Activated naive CD8-positive, alpha-beta T cell treated with anti-CD3 and anti-CD28 coated beads, Interleukin-2, amount 50 U/mL, for 24 hours (primary cell): ENCODE measurements at places on chromosomes 5 and 9.

GRCh38 chr5:154444556-154445421 is 1.0 kb upstream of the SAP30L start:
- DNase-seq: peak; percentile 31

DNA sequence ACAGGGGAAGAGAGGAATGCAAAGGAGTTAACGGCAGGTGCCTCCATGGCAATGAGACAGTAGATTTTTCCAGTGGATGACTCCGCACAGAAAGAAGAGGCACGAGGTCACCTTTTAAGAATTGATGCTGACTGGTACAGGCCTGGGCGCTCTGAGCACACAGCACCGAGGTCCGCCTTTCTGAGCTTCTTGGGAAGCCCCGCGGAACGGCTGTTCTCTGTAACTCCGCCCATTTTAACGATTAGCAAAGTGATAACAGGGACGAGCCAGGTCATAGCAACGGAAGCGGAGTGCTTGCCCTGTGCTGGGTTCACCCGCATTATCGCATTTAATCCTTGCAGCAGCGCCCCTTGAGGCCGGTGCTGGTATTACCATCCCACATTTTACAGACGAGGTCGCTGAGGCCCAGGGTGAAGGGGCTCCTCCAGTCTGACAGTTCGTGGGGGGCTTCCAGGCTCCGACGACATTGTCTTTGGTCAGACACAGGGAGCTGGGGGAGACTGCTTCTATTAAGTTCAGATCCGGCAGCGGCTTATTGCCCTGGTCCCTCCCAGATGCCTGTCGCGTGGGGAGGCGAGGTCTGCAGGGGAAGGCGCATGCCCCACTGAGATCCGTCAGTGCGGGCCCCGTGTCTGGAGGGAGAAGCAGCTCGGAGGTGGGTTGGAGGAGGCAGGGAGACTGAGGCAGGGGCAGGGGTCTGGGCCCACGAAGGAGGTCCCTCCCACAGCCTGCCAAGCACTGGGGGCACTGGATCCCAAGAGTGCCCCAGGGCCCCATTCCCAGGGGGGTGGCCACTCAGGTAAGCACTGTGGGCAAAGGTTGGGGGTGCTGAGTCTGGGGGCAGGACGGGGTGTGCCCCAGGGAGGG is 22.3 kb upstream of the HMCN2 start:
- peak; percentile 88 for DNase-seq

GRCh38 chr9:100375658-100376057 is 22.9 kb upstream of the TEX10 start:
- no peak for DNase-seq

GRCh38 chr5:174493530-174493929 is 230.9 kb upstream of the MSX2 start:
- no peak for DNase-seq

DNA sequence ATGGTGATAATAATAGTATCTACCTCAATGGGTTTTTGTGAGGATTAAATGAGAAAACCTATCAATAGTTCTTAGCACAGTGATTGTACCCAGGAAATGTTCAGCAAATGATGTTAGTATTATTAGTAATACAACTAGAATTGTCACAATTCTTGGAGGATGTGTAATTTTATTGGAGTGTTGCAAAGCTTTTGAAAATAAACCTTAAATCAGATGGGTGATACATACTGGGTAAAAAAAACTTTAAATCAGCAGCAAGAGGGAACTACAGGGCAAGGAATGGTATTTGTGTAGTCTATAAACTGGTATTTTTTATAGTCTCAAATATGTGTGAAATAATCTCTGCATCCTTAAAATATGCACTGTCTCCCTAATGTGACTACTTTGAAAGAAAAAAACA is 371.6 kb downstream of the PIK3R1 start:
- no peak for DNase-seq

DNA sequence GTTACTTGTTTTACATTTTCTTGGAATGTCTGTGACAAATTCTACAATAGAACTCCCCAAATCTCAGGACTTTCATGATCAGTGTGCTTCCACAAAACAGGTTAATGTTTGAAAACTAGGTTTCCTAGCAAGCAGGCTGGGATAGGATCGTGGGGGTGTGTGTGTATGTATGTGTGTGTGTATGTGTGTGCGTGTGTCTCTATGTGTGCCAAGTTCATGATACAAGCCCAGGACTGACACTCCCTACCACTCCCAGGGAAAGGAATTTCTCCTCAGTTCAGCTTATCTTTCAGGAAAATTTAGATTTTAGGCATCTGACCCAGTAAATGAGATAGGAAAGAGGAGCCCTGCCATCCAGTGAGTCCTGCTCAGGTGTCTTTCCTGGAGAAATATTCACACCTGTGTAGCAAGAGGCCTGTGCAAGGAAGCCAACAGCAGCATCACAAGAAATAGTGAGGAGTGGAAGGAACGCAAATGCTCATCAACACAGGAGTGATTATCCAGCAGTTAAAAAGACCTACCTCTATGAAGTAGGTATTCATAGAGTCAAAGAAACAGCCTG is 13.8 kb upstream of the ABLIM3 start:
- DNase-seq: no peak

DNA sequence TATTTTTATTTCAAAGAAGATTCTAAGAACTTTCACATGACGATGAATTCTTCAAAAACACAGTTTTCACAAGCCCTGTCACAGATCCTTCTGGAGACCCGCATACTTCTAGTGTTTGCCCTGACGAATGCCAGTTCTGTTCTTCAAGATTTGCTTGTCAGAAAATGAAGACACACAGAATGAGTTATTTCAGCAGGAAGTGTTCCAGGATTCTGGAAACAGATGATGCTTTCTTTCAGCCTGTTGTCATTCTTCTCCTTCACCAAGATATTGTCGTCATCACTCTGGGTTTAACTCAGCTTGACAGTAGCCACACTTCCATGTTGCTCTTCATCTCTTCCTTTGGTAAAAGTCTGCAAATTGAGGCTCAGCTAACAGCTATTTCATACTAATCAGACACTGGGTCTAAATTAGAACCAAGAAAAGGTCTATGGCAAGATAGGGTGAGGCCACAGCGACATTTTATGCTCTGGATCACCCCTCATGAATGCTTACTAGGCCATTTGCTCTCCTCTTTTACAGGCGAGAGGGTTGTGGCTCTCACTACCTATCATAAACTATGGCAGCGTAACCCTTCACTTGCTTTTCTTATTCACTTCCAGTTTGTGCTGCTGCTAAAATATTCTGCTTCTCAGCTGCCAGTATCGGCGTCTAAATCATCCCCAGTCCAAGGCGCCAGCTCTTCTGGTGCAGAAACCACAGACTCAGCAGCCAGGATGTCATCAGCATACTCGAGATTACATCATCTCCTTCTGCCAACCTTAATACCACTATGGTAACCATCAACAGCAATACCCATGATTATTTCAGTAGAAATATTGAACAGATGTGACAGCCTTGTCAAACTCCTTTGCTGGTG is 159.6 kb upstream of the TBCA start:
- DNase-seq: no peak

- DNase-seq: peak; percentile 32
Observed at GRCh38 chr5:176648474-176649194, 1.4 kb downstream of the TSPAN17 start.

- DNase-seq: no peak
Observed at GRCh38 chr5:22844636-22845035, 8.5 kb downstream of the CDH12 start.

DNA sequence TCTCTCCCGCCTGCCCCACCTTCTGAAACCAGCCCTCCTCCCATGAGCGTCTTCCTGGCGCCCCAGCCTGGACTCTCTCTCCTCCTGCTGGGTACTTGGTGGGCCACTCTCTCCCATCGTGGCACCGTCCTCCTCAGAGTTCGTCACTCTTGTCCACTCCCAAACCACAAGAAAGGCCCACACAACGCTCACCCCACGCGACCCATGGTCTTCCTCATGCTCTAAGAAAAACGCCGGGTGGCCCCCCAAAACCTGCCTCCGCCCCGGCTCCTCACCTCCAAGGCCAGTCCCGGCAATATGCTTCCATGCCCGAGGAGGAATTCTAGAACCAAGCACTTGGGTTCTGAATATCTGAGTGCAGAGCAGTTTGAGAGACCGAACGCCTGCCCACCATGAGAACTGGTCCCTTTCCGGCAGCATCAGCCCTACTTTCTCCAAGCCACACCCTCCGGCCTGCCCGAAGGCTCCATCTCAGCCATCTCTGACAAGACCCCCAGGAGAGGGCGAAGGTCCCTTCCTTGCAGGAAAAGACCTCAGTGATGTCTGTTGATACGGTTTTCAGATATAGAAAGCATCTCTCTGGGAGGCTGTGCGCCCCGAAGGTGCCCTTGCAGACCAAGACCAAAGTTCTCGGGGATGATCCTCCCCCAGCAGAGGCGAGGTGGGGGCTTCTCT is 15.0 kb downstream of the SLC6A3 start:
- no peak for DNase-seq

DNA sequence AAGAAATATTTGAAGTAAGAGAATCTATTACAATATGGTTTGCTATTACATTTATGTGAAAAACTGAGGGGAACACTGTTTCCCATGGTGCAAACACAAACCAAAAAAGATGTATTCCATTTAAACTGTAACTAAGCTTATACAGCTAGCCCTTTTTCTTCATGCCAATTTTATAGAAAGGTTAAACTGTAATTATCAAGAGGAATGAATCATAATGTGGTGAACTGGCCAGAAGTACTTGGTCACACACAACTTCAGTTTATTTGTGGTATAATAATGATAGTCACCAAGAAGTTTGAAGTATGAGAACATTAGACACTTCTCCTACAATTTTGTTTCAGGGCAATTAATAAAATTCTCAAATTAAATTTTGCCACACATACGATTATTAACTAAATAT is 177.9 kb downstream of the XRCC4 start:
- DNase-seq: no peak

DNA sequence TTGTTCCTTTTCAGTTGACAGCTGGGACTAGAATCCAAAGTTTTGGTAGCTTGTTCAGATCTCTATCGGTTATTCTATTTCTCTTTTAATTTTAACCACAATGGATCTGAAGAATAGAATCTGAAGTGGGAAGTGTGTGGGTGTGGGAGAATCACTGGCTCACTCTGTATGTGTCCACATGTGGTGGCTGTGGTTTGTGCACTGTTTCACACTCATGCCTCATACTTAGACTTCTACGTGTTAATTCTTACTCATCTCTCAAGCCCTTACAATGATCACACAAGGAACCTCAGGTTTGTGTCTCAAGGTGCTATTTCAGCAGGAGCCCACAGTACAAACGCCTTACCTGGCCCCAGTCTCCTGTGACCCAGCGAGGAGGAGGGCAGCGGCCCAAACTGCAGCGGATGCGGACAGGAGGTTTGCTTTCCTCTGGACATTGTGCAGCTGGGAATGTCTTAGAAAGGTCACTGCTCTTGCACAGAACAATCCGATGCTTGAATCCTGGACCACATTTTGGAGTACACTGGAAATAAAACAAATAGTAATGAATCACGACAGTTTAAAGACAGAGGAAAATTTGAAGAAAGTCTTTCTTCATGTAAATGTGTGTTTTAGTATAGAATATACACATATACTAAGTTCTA is 309.1 kb downstream of the ADAMTS6 start:
- DNase-seq: peak; percentile 68

DNA sequence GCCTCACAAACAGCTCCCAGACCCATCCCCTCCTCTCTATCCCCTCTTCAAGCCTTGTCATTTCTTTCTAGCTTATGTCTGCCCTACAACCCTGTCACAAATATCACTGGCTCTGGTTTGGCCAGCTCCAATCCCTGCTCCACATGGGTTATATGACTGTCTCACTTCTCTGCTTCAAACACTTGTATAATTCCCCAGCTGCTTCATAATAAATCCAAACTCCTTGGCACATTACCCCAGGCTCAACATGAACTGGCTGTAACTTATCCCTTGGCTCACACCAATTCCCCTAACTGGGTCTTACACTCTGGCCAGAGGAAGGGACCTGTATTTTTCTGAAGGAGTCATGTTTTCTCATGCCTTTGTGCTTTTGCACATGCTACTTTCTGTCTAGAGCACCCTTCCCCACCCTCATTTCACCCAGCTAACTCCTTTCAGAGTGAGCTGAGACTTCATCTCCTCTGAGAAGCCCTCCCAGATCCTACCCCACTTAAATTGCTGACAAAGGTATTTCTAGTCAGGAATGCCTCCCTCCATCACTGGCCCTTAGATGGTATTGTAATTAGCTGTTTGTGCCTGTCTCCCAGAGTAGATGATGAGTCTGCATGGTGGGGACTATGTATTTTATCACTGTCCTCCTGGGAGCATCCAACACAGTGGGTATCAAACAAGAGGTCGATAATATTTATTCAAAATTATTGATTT is 5.3 kb downstream of the PRXL2C start:
- no peak for DNase-seq

DNA sequence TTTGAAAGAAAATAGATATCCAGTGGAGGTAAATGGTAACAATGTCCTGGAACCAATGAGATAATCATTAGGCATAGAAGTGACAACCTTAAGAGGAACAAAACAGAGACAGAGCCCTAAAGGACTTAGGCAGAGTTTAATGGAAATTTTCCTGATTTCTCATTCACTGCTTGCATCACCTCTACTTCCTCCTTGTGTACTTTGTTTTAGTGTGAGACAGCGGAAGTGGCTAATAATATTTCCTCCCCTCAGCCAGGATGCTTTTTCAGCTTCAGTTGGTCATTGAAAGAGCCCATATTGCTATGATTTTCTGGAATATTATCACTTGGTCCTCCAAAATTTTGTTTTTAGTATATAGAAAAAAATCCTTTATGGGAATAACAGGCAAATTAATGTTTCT is 153.4 kb upstream of the MPDZ start:
- DNase-seq: no peak

GRCh38 chr5:156221816-156222215 is 105.1 kb upstream of the SGCD start:
- DNase-seq: no peak

DNA sequence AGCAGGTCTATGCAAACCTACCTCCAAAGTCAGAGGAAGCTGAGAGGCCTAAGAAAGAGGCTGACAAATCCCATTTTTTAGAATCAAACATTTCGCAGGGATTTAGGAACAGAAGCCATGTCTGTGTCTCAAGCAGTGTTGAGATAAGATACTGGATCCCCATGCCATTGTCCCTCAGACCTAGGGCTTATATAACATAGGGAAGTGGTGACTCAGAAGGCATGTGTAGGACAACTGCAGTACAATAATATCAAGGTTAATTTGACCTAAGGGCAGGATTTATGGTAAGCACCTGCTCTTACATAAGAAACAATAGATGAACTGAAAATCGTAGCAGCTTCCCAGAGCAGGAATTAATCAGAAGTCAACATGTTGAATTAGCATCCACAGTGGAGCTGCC is 459.4 kb downstream of the ANXA1 start:
- DNase-seq: no peak

DNA sequence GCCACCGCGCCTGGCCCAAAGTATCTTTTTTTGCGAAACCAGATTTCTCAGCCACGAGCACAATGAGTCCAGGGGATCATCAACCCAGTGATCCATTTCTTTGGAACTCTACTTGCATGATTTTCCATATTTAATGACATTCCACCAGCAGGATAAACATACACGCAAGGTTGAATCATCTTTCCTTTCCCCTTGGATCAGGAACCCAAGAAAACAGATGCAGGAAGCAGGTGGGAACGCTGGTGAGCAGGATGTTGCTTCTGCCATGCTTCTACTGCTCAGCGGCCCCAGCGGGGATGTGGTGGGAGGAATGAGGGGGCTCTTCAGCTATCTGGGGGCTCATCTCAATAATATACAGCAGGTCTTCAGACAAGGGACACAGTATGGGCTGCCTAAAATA is 118.2 kb downstream of the SEC61B start:
- DNase-seq: no peak

GRCh38 chr5:153895266-153895665 is 143.4 kb downstream of the FAM114A2 start:
- no peak for DNase-seq

- DNase-seq: no peak
Observed at GRCh38 chr5:9482381-9482780, 63.5 kb downstream of the SEMA5A start.
